ENCODE measurements at places on chromosomes 4 and X.

DNA sequence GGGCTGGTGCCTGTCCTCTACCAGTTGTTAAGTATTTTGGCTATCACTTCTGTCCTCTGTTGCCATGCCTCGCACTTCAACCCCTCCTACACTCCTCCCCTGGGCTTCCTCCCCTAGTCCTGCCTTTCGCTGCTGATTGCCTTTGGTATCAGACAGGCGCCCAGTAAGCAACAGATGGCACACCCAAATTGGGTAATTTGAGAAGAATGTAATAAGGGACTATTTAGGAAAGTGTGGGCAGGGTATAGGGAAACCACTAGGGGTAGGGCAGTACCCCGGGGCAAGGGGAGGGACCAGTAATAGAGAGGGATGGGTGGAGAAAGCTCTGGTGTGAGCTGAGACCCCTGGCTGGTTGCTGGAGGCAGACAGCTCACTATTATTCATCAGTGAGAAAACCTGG is 172.7 kb upstream of the USP9X start:
- DNase-seq = peak; percentile 81

DNA sequence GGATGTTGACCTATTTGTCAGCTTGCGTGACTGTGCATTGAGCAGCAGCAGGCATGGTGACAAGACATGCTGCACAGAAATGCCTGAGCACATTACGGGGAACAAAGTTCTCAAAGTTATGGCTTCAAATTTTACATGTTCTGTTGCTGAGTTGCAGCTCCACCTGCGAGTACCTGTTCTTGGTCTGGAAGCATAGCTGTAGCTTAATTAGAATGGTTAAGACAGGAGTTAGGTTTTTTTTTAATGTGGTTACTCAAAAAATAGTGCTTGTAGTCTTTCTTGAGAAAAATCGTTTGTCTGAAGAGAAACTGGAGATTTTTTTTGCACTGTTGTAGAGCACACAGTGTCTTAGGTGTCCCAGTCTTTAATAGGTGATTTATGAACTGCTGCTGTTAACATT is 38.8 kb upstream of the GNPDA2 start:
- DNase-seq = no peak

- DNase-seq = no peak
Measured at GRCh38 chr4:47073647-47074046, 42.3 kb downstream of the GABRB1 start.

DNA sequence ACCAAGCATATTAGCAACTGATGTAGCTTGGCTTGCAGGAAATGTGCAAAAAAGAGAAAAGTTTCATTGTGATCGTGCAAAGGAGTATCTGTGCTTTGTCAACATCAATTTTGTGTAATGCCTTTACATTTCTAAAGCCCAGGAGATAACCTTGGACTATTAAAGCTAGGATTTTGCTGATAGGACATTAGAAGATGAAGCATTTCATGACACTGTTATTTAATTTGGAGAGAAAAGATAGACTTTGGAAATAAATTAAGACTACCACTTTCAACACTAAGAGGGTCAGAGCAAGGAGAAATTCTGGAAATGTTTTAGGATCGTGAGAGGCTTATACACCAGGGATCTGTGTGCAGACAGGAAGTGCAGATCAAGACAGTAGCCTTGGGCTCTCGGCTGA is 120.6 kb upstream of the MID1 start:
- DNase-seq = no peak

- no peak for DNase-seq
Measured at GRCh38 chr4:85391589-85392410, 83.2 kb upstream of the ARHGAP24 start.

GRCh38 chr4:81622474-81623184 is 150.9 kb upstream of the RASGEF1B start:
- DNase-seq = no peak

DNA sequence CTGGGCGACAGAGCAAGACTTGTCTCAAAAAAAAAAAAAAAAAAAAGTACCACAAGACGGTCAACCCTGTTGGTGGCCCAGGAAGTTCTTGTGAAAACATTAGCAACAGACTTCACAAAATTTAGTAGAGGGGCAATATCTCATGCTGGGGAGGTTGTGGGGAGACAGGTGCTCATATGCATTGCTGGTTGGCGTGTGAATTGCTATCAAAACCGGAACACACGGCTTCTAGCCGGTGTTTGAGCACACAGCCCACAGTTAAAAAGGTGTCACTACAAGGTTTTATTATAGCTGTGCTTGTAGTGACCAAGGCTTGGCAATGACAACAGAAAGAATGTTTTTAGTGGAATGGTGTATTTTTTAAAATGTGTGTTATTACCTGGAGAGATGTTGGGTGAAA is 41.8 kb downstream of the SMS start:
- DNase-seq = no peak

- DNase-seq = no peak
Measured at GRCh38 chr4:33162122-33162521, 2442.0 kb downstream of the PCDH7 start.

DNA sequence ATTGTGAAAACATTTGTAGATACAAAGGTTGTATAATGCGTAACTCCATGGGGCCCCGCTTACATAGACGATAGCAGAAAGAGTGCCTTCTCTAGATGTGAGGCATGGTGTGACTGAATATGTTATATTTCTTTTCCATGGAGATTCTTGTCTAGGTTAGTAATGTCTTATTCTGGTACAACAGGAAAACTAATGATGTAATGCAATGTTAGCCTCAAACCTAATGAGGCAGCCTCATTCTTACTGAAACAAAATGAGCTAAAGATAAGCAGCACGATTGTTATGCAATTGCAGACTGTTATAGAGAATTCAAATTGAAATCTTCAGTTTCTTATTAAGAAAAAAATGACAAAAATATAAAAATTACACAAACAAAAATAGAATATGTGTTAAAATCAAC is 171.1 kb upstream of the ANKRD50 start:
- no peak for DNase-seq

DNA sequence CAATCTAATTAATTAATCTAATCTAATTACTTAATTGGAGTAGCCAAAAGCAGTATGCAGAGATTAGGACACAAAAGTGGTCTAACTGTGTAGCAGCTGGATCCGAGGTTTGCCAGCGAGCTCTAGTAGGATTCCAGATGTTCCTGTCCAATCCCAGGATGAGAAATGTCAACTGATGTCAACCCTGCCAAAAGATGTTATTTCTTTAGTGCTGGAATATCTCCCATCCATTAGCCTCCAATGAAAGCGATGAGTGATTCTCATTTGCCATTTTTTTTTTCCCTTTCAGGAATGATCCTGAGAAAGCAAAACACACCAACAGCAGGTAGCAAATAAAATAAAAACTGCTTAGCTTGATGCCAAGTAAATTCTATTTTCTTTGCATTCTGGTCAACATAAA is 372.9 kb downstream of the STIM2 start:
- no peak for DNase-seq

DNA sequence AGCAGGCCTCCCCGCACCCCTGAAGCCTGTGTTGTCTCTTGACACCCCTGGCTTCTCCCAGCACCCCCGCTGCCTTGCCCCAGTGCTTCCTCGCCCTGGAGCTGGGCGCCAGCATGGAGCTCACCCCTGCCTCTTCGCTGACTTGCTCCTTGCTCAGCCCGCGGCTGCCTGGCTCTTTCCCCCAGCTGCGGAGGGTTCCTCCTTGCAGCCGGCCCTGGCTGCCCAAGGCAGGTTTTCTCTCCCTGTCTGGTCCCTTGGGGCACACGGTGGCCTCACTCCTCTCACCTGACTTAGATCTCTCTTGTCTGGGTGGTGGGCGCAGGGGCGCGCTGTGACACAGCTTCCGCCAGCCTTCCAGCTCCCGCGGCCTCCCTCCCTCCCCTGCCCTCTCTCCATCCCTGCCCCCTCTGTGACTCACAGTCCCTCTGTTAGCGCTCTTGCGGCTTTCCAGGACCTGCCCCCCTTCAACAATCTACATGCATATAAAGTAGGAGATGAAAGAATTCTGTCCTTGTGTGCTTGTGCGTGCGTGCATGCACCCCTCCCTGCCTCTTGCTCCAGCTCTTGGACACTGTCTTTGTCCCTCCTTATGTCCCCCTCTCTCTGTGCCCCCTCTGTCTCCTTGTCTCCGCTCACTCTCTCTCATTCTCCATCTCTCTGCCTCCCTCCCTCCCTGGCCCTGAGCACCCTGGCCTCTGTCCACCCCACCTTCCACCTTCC is 2.2 kb downstream of the PLXNB3 start:
- peak; percentile 75 for DNase-seq

DNA sequence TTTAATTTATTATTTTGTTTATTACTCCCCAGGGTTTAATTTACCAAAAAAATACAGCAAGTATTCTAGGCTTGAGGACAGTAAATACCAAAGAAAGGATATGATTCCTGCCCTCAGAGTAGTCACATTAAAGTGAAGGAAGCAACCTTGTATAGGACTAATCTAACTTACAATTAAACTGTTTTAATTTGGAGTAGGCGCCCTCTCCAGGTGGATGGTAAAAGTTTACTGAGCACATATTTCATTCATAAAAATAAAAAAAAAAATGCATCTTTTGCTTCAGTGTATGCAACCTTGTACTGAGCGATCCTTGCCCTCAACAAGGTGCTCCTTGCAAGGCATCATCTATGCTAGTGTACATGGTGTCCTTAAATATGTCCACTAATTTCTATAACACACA is 72.0 kb upstream of the MAGEB16 start:
- no peak for DNase-seq

DNA sequence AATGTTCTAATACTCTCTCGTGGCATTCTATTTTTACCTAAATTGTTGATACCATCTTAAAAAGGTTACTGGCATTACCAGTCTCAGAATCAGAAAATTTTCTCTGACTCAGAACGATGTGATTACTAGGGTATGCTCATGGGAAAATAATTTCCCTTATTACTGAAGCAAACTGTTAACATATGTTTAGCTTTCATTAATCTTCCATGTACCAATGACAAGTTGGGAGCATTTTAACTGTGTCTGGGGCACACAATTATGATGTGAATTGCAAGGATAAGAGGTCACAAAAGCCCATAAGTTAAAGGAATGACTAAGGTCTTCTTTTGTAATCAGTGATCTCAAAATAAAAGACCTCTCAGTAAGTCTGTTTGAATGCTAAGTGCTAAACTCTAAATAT is 1254.6 kb downstream of the PCDH18 start:
- no peak for DNase-seq

DNA sequence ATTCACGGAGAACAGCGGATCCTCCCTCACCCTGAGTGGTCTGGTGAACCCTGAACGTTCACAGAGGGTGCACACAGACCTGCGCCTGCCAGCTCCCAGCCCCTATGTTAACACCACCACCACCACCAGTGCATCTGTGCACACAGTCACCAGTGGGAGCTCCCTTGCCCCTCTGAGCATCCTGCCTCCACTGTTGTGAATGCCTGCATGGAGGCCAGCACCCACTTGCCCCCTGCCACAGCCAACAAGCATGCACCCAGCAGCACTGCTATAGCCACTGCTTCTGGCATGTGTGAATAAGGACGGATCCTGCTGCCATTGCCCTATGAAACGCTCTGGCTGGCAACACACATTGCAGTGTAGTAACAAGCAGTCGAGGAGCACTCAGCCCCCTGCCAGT is 29.1 kb upstream of the PWWP3B start:
- DNase-seq = no peak

DNA sequence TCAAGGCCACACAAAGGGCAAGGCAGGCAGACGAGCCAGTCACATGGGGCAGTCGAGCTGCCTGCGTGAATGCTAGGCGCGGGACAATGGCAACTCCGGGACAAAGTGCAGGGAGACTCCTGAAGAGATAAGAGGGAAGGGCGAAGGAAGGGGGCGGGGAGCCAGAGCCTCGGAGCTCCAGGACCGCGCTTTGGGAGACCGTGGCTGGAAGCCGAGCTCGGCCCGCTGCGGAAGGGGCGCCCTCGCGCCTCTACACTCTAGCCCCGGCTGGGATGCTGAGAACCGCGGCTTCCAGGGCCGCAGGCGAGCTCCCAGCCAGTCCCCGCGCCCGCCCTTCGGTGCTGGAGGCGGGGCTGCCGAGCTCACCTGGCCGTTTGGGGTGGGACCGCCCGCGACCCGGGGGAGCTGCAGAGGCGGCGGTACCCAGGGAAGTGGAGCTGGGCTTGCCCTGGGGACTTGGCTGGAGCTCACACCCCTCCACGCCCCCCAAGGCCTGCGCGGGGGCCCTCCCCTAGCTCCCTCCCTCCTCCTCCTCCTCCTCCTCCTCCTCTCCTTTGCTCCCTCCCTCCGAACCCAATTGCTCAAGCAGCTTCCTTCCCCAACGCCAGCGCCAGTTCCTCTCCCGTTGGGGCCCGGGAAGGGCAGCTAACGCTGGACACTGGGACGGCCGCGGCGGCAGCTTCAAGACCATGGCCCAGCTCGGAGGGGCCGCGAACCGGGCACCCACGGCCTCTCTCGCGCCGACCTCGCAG is at the start of gene SOWAHD:
SOWAHD (plus strand) TSS at position 610 of the 752 bp plus-strand sequence; CDS start at position 690, 80 bp downstream.
- DNase-seq = no peak

GRCh38 chrX:39894683-39895082 is 203.1 kb downstream of the BCOR start:
- peak; percentile 42 for DNase-seq

GRCh38 chrX:138914767-138915166 is 203.2 kb upstream of the FGF13 start:
- no peak for DNase-seq

DNA sequence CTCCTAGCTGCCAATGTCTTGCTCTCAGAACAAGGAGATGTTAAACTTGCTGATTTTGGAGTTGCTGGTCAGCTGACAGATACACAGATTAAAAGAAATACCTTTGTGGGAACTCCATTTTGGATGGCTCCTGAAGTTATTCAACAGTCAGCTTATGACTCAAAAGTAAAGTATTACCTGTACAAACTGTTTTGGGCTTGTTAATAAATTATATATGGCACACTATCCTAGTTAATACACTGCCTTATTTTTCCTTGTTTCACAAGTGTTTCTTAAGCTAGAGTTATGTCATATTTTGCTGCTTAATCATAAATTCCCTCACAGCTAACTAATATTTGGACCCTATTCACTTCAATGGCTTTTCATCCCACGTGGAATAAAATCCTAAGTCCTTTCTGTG is 45.3 kb downstream of the STK26 start:
- DNase-seq = no peak

GRCh38 chrX:68714856-68715255 is 67.4 kb downstream of the STARD8 start:
- DNase-seq = no peak

GRCh38 chr4:100162027-100162685 is 28.1 kb downstream of the DDIT4L start:
- DNase-seq = no peak

DNA sequence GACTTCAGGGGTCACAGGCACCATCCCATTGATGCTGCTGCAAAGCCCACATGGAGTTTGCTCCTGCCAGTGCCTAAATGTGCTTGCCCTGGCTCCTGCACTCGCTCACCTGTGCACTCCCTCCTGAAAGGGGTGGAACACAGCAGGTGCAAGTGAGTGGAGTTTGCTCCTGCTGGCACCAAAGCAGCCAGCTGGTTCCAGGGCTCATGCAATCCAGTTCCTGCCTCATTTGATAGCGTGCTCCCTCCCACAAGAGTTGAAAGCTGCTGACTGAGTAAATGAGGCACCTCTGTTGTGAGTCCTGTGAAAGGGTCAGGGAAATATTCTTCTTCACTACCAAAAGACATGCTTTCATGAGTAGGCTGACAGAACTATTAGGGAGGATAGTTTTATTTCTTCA is 30.5 kb downstream of the CXCL8 start:
- DNase-seq = no peak

All from RPMI7951 (cell line).